ENCODE measurements at places on chromosomes 7 and 10.
A peak's percentile ranks its signal among the peaks of the same experiment; 100 is the strongest.

DNA sequence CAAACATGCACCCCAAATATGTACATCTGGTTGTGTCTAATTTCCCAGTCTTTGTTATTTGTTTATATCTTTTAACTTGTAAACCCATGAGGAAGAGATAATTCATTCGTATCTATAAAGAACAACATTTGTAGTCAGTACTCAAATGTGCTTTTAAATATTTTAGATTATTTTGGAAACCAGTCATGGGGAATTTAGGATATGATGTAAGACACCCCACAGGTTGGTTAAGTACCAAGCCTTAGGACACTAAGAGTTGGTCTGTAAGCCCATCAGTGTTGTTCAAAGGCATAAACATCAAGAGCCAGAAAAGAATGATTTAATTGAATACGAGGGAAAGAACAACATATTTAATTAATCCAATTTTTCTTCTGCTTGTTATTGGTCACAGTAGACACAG is 421.1 kb upstream of the SEMA3C start:
- DNase-seq: no peak

DNA sequence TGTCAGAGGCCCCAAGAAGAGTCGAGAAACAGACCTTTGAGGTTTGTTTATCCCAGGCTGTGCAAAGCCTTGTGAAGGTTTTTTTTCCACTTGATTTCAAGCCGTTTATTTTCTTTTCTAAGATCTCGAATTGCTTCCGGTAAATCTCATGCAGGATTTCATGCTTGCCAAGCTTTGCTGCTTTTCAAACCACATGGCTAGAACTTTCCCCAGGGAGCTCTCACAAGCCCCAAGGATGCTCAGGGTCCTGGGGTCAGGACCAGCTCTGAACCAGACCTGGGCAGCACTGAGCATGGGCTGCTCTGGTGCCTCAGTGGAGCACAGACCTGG is 48.0 kb upstream of the AQP1 start:
- no peak for DNase-seq

GRCh38 chr7:92748495-92748894 is 87.9 kb downstream of the CDK6 start:
- no peak for DNase-seq

DNA sequence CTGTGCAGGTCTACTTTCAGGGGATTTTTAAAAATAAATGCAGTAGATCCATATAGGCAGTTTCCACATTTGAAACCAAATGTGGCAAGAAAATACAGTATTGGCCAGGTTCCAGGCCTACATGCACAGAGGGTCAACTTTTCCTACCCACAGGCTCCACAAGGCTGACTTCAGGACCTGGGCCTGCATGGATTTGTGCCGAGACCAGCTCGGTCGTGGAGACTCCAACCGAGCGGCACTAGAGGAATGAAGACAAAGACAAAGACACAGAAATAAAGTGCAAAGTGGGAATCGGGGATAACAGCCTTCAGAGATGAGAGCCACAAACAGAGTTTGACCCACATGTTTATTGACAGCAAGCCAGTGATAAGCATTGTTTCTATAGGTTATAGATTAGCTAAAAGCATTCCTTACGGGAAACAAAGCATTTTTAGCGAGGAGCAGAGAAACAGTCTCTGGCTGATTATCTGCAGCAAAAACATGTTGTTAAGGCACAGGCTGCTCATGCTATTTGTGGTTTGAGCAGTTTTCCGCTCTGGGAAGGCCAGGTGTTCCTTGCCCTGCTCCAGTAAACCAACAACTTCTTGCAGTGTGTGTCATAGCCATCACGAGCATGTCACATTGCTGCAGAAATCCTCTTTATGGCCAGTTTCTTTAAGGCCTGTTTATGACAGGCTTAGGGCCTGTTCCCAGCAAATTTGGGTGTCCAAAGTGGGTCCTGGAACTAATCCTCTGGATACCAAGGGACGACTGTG is 52.6 kb downstream of the ZNF37A start:
- DNase-seq: no peak

GRCh38 chr7:111312966-111313365 is 222.0 kb downstream of the LRRN3 start:
- peak; percentile 23 for DNase-seq

- DNase-seq: no peak
These were observed 2.2 kb downstream of the C10orf67 start for GRCh38 chr10:23342213-23342884.

Measured in hematopoietic multipotent progenitor cell treated with erythropoietin and hydrocortisone succinate and interleukin-3 and kit ligand, for 8 days (in vitro differentiated cells).